ENCODE measurements at places on chromosomes 6 and 20.

DNA sequence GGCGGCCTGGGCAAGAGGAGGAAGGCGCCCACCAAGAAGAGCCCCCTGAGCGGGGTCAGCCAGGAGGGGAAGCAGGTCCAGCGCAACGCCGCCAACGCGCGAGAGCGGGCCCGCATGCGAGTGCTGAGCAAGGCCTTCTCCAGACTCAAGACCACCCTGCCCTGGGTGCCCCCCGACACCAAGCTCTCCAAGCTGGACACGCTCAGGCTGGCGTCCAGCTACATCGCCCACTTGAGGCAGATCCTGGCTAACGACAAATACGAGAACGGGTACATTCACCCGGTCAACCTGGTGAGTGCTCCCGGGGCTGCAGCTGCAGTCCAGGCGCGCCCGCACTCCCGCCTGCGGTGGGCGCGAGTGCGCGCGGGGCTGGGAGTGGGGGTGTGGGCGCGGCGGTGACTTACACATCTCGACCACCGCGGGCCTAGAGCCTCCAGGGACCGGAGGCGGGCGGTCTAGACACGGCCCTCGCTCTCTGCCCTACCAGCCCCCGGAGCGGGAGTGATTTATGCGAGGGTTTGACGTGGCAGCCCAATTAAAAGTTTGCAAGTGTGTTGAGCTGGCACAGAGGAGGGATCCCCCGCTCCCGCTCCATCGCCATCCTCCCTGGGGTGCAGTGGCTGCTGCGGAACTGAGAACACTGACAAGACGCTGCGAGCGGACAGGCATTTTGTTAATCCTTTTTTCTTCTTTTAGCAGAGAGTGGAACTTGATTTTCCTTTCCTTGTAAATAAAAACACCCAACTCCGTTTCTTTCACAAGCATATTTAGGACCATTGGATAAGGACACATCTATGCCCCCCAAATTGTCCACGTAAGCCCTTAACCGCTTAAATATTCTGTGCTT, 867 bp downstream of the TCF21 start:
- no peak for DNase-seq

DNA sequence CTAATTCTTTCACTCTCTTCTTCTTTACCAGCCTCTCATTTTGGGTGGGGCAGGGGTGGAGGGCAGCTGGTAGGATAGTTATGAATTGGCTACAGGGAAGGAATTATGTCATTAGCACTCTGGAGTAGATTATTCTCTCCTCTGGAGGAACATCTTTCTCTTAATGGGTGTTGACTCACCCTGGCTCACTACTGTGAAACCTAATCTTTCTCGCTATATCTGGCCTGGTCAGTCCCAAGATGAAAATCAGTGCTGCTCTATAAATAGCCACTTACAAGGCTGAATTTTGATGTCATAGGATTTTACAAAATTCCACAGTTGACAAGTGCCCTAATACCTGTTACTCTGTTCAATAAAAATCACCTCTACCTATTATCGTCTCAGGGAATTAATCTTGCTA, 151.3 kb downstream of the COL9A1 start:
- DNase-seq, result no peak

- DNase-seq, result no peak
Measured at GRCh38 chr6:31339210-31339609, 17.8 kb downstream of the HLA-B start.

GRCh38 chr6:148608199-148608951, 138.5 kb upstream of the UST start:
- DNase-seq, result no peak

- no peak for DNase-seq
Measured at GRCh38 chr6:85756982-85757381, 114.3 kb upstream of the SYNCRIP start.

DNA sequence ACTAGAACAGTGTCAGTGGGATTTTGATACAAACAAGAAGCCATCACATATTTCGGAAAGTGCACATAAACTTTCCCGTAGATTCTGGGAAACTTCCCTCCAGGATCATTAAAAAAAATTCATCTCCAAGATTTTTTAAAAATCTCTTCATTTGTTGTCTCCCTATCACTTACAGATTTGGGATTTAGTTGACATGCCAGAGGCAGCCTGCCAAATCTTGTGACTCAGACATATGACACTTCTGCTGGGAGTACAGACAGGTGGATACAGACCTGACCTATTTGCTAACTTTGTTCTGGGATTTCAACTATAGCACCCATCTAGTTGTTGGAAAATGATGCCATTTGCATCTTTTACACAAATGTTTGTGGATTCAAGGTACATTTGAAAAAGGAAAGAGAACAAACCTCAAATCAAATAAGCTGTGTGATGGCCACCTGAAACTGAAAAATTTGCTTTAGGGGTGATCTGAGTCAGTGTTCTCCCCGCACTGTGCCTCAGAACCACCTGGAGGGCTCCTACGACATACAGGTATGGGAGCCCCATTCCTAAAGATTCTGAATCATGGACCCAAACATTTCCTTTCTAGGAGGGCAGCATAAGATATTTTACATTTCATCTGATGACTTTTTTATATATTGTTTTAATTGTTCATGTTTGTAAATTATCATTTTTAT, 21.9 kb upstream of the CD2AP start:
- DNase-seq, result no peak

GRCh38 chr6:139852488-139853140, 478.2 kb upstream of the CITED2 start:
- no peak for DNase-seq

DNA sequence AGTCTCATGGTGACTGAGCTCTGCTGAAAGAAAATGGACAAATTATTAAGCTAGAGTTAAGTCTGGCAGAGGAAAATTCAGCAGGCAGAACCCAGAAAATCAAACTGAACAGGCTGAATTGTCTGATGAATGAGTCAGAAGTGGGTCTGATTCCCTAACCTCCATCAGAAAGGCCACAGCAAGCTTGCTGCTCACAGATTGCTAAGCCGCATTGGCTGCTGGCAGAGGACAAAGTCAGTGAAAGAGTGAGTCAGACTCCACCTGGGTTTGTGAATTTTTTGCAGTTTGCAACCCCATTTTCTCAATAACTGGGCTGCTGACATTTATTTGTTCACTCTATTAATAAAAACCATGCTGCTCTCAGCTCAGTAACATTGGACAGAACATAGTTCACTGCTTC, 191.3 kb downstream of the EPM2A start:
- DNase-seq, result peak; percentile 2

GRCh38 chr6:36873612-36874442, 776 bp downstream of the PPIL1 start:
- DNase-seq, result no peak

GRCh38 chr6:165944002-165944466, 223.6 kb downstream of the TBXT start:
- DNase-seq, result no peak

GRCh38 chr6:90619221-90619620, 32.3 kb upstream of the MAP3K7 start:
- no peak for DNase-seq

DNA sequence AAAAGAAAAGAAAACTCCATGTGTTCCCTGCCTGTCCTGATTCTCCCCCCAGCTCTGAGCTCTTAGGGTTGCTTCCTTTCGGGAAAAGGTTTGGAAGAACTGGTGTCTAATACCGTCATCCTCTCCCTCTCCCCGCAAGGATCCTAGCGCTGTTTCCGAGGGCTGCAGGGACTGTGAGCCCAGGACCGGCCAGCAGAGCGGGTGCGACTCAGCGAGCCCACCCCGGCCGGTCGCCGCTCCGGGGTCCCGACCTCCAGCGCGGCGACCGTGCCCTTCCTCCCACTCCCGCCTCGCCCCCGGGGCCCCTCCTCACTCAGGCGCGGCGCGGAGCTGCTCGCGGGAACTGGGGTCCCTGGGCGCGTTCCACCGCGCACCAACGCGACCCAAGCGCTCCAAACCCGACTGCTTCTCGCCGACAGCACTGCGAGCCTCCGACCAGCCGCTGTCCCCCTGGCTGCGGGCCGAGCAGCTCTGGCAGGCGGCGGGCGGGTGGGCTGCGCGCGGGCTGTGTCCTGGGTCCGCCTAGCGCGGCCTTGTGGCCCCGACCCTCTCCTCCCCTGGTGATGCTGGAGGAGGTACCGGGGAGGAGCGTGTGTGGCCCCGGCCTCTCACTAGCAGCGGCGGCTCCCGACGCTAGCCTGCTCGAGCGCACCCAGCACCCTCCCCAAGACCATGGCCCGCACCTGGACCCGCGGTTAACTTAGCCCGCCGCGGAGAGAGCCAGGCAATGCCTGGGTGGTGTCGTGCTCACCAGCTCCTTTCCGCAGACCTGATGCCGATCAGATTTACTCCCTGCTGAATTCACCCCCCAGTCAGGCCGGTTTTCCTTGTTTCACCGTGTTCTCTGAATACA, at the start of gene PLA2G7:
PLA2G7 (minus strand) TSS at position 509 of the 853 bp plus-strand sequence. CDS start 12,484 bp downstream, outside the sequence.
- no peak for DNase-seq

GRCh38 chr6:24664046-24664987, 2.4 kb downstream of the TDP2 start:
- no peak for DNase-seq

GRCh38 chr6:159061805-159062563, 17.2 kb upstream of the TAGAP start:
- DNase-seq, result no peak

DNA sequence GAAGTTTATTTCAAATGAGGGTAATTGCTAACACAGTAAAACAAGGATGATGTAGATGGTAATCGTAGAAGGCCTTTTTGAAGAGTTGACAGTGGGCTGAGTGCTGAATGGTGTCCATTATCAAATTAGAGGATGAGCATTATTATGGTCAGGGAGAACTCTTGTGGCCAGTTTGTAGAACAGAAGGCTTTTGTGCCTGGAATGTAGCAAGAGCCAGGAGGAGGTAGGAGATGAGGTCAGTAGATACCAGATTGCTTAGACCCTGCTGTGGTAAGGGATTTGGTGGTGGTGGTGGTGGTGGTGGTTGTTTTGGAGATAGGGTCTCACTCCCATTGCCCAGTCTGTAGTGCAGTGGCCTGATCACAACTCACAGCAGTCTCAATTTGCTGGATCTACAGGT, 6.2 kb downstream of the CSE1L start:
- no peak for DNase-seq

- no peak for DNase-seq
Measured at GRCh38 chr20:21496452-21496851, 17.4 kb downstream of the NKX2-2 start.

DNA sequence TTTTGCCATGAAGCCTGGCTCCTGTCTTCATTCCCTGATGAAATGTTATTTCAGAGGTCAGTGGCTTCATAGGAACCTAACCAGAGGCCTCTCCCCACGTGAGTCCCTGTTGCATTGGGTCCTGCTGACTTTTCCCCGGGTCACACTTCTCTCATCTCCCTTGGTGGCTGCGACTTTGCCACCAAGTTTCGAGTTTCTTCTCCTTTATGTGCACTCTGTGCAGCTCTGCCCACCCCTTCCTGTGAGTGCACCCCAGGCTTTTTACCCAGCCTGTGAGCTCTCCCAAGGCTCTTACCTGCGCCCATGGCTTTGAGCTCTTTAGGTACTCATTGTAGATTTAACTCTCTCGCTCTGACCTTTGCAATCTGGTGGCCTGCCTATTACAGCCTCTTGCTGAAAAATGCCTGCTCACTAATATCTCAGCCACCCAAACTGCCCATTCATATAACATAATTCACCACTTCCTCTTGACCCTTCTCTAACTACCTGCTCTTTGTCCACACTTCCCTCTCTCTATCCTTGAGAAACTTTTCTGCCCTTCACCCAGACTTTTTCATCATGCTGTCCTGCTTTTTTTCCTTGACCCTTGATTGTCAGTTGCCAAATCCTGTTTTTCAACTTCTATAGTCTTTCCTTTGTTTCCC, 105.9 kb downstream of the SASH1 start:
- no peak for DNase-seq

DNA sequence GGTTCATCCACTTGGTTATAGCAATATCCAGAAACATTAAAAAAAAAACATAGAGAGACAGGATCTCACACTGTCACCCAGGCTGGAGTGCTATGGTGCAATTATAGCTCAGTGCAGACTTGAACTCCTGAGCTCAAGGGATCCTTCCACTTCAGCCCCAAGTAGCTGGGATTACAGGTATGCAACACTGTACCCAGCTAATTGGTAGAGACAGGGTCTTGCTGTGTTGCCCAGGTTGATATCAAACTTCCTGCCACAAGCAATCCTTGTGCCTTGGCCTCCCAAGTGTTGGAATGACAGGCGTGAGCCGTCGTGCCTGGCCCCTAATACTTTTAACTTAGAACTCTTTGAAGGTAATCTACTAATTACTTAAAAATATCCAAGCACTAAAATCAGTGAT, 818 bp upstream of the SLC17A1 start:
- no peak for DNase-seq

- no peak for DNase-seq
Measured at GRCh38 chr6:38775870-38776269, 60.8 kb downstream of the DNAH8 start.

DNA sequence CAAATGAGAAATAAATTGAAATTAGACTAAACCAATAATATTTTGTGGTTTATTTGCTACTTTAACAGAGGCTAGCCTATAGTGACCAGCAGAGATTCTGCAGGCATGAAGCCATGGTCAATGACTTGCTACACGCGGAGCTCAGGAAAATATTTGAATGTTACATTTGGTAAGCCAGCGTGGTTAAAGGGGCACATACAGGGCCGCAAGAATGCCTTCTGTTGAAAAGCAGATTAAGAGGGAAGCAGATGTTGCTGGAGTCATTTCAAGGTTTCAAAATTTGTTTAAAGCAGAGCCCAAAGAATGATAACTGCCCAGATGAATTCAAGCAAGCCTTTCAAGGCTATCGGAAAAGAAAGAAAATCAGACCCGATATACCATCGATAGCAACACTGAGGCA, 294.3 kb upstream of the MAN1A1 start:
- no peak for DNase-seq

DNA sequence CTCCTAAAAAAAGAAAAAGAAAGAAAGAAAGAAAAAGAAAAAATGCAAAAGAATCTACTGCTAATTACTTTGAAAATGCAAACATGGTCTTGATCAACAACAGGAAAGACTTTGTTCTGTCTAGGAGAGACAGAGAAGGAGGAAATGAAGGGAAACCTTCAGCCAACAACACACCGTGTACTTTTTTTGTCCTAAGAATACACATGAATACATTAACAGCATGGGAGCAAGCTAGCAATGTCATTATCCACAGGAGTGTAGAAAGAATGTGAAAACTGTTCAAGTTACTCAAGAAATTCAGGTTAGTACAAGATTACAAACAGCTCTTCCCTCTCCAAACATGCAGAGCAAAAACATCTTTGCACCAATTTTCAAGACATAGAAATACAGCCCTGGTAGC, 326.3 kb downstream of the UBE3D start:
- DNase-seq, result no peak

DNA sequence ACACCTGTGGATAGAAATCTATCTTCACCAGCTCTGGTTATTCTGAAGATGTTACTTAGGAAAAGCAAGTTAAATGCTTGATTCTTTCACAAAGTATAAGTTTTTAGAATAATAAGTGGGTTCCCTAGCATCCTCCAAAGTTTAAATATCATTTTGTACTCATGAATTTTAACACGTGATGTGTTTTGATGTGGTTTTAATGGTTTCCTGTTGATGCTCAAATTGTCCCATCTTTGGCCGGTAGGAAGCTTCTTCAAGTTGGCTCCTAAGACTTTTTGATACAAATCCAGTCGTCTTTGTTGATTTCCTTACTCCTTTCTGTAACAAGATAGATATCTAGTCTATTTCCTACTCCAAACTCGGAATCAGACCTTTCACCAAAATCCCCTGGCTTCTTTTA, 94.5 kb upstream of the STXBP5 start:
- no peak for DNase-seq

GRCh38 chr6:89675949-89676748, 37.6 kb upstream of the LYRM2 start:
- DNase-seq, result no peak
